Mesenteric fat pad (tissue), 1 donor: ENCODE measurements at places on chromosomes 6 and 20. TPM values are rescaled to one million over a fixed set of nuclear protein-coding genes. Genes with fewer than 3 reads are reported as not detected.

The HLA-DRB1 gene
- total RNA-seq: 133 TPM

DNA sequence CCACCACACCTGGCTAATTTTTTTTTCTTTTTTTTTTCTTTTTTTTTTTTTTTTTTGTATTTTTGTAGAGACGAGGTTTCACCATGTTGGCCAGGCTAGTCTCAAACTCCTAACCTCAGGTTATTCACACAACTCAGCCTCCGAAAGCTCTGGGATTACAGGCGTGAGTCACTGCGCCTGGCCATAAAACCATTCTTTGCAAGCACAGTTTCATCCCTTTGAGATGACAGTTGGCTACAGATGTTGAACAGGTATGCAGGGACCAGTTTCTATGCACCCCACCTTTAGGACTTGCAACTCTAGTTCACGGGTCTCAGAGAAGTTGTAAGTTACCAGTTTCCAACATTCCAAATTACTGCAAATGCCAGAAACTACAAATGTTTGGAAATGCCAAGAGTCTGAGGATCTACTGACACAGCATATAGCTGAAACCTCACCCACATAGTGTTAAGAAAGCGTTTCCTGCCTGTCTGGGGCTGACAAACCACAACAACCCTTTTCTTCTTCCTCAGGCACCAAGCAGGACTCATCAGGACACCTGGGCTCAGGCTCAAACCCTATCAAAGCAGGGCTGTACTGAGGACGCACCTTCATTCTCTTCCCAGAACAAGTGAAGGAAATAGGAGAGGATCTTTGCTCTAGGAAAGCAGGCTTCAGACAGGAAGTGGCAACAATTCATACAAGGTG is 22.9 kb downstream of the ARHGAP18 start:
- DNase-seq: no peak

- no peak for DNase-seq
Observed at GRCh38 chr20:56634735-56635385, 5.8 kb downstream of the TFAP2C start.

The SLC22A2 gene
- total RNA-seq: not detected

DNA sequence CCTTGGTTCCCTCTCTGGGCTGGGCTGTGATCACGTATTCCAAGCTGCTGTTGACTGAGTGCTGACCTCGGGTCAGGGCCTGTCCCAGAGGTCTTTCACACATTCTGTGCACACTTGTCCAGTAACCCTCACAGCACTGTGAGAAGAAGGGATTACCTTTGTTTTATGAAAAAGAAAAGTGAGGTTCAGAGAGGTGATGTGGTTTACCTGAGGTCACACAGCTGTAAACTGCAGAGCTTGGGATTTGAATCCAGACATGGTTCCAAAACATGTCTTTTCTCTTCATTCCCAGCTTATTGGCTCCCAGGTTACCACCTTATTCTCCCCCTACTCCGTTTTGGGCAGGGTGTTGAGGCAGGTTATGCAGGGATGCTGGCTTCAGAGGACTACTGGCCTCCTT is 28.4 kb upstream of the CDH22 start:
- no peak for DNase-seq
